ENCODE measurements at places on chromosomes 3 and 15. TPM values are rescaled to one million over a fixed set of nuclear protein-coding genes. Genes with fewer than 3 reads are reported as not detected.

- no peak for DNase-seq
These were observed 9.4 kb upstream of the SACM1L start for GRCh38 chr3:45679805-45680204.

GRCh38 chr3:66413151-66413751 is 87.6 kb downstream of the LRIG1 start:
- no peak for DNase-seq

Gene CORO2B
- polyA plus RNA-seq = 2.4 TPM

Gene AGBL1
- not detected for polyA plus RNA-seq

Gene ERICH6
- not detected for polyA plus RNA-seq
